ENCODE measurements at places on chromosomes 1 and 21.

GRCh38 chr1:25754470-25755181 lies 45.4 kb upstream of the SELENON start:
- no peak for DNase-seq

- DNase-seq: no peak
Measured at GRCh38 chr1:13587256-13588030, 3.8 kb downstream of the PDPN start.

GRCh38 chr1:100950337-100950736 lies 54.4 kb downstream of the SLC30A7 start:
- no peak for DNase-seq

DNA sequence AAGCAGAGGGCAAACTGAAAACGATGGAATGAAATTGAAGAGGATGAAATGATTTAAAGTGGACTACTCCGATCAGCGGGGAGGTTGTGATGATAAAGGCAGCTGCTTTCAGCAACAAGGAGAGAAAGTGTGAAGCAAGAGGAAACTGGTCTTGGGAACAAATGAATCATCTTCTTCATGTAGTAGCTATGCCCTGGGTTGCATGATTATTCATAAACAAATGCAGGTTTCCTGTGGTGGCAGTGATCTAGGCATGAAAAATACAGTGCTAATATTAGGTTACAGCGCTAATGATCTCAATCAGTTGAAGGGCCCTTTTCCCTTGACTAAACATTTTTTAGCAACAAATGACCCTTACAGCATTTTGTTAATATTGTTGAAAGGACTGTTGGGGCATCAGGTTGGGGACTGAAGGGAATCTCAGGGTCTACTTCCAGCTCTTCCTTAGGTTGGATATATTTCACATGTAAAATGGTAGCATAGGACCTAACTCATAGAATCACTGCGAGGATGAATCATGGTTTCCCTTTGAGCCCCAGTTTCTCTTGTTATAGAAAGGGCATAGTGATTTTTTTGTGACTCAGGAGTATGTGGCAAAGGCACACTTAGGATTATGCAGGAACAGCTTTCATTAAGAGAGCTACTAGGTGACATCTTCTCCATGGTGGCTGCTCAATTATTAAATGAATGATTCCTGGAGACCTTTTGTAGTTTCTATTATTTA lies 1.9 kb upstream of the ZFYVE9 start:
- peak; percentile 3 for DNase-seq

DNA sequence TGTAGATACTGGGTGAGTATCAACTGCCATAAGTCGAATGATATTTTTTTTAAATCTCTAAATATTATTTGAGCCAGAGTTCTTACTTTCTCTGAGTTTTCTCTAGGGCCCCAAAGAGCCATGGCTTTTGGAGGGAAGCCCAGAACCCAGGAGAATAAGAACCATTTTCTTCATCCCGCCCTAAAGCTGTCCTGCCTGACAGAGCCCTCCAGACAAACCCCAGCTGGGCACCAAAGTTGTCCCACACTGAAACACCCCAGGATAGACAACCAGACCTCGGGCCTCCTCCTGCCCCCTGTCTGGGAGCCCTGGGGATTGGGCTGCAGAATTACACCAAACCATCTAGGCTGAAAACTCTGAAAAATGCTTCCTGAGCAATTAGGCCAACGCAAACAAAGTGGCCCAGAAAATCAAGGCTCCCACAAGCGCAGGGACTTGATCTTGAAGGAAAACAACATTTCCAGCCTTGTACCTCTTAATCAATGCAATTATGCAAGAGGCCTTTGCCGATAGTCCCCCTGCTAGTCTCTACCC lies 113.1 kb downstream of the RRAGC start:
- no peak for DNase-seq

- DNase-seq: no peak
Measured at GRCh38 chr1:88441022-88441421, 243.1 kb upstream of the PKN2 start.

GRCh38 chr1:232447125-232447524 lies 182.8 kb downstream of the SIPA1L2 start:
- DNase-seq: no peak

DNA sequence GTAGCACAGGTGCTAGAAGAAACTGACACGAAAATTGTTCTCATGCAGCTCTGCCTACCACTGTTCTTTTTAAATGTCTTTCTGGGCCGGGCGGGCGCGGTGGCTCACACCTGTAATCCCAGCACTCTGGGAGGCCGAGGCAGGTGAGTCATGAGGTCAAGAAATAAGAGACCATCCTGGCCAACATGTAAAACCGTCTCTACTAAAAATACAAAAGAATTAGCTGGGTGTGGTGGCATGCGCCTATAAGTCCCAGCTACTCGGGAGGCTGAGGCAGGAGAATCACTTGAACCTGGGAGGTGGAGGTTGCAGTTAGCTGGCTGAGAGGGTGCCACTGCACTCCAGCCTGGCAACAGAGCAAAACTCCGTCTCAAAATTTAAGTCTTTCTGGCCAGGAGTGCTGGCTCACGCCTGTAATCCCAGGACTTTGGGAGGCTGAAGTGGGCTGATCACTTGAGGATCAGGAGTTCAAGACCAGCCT lies 947 bp upstream of the RIT1 start:
- DNase-seq: no peak

- no peak for DNase-seq
Measured at GRCh38 chr1:156103521-156103947, 11.0 kb upstream of the LMNA start.

DNA sequence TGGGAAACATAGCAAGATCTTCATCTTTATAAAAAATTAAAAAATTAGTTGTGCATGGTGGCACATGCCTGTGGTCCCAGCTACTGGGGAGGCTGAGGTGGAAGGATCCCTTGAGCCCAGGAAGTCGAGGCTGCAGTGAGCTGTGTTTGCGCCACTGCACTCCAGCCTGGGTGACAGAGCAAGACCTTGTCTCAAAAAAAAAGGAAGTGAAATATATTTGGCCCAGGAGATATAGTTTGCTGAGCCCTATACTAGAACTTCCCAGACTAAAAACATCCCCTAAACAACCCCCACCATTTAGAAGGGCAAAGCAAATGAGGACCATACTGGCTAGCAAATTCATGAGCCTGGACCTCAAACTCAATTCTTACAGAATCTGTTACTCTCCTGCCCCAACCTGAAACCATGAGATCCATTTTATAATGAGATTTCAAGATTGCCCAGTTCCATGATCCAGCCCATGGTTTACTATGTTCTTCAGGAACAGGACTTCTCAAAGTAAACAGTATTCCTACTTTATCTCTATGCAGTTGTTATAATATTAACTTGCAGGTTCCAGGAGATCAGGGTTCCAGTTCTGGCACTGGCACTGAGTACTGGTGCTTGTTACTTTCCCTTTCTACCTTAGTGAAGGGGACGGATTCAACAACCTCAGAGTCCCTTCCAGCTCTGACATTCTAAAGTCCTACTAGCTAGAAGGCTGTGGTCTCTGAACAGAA lies 48.9 kb upstream of the TADA1 start:
- no peak for DNase-seq

DNA sequence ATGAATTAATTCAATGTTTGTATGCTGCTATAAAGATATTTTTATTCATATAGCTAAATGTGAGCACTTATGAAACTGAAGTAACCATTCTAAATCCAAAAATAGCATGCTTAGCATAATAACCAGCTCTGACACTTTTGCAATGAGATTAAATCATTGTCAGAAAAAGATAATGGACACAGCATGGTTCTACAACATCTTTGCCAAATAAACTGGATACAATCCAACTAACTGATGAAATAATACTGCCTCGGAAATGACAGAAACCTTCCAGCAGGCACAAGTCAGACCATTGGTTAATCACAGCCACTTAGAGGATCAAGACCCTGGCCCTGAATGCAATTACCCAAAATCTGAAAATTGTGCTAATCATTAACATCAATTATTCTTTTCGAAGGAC lies 592.7 kb upstream of the ADGRL4 start:
- DNase-seq: no peak

DNA sequence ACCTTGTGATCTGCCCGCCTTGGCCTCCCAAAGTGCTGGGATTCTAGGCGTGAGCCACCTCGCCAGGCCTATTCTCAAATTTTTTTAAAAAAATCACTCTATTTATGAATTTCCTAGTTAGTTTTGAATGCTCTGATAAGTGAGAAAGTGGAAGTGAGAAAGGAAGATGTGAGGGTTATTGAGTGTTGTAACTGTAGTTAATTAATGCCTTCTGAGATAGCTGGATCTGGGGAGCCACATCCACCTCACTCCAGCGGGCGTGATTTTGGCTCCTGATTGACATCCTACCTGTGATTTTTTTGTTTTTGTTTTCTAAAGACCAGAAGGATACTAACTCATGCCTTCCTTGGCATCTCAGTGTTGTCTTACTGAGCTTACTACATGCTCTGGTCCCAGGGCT lies 65.6 kb downstream of the ST3GAL3 start:
- DNase-seq: no peak

GRCh38 chr1:40383095-40383487 lies 9.6 kb downstream of the SMAP2 start:
- no peak for DNase-seq

DNA sequence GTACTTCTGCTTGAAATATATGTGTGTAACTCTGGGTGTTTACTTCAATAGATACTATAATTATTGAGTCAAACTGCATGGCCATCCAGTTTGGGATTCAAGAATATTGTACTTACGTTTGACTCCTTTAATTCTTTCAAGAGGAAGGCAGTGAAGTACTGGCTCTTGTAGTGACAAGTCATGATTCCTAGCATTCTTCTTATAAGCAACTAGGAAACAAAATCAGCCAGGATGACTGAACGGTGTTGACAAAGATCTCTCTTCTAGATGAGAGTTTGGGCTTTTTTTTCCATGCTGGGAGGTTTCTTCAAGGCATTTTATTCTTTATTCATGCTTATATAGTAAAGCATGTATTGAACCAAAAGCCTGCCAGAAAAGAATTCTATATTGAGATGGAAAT lies 58.3 kb downstream of the CLEC20A start:
- DNase-seq: no peak

DNA sequence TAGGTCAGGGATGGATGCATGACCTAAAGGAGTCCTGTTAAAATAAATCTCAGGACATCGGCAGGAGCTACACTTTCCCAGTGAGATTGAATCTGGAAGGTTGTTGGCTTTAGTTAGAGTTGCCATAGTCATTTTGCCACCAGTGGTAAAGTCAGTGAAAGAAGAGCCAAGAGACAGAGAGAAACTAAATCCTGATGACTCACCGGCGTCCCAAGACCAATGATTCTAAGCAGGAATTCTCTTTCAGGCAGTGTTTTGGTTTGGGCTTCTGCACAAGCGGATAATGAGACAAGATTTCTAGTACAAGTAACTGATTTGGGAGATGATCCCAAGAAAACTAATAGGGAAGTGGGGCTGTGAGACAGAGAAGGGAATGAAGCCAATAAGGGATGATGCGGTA lies 88.8 kb upstream of the ETS2 start:
- DNase-seq: no peak

GRCh38 chr1:117341123-117341522 lies 26.1 kb upstream of the MAN1A2 start:
- no peak for DNase-seq

- DNase-seq: no peak
Measured at GRCh38 chr1:11072216-11072917, 12.5 kb upstream of the SRM start.

DNA sequence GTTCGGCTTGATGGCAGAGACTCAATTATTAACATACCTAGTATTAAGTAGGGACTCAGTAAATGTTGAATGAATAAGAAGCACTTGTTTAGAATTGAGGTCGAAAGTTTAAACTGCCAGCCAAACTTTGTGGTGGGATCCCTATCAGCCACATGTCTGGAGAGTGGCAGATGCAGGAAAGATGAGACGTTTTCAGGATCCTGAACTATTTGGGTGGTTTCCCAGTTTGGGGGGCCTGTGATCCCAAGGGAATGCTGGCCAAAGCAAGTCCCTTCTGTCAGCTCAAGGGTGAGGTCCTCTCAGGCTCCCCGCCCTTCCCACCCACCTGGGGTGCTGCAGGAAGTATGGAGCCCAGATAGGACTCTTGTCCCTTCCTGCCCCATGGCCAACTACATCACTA lies 38.6 kb downstream of the KCNC4 start:
- no peak for DNase-seq

- no peak for DNase-seq
Measured at GRCh38 chr1:961132-961669, 817 bp downstream of the KLHL17 start.

GRCh38 chr21:45599146-45599581 lies 44.4 kb upstream of the PCBP3 start:
- no peak for DNase-seq

- DNase-seq: no peak
Measured at GRCh38 chr1:178870944-178871343, at the start of gene ANGPTL1. Gene ANGPTL1, minus strand, starts transcription at chr1:178871077. Its CDS starts 5,301 bp downstream, at chr1:178865776.

GRCh38 chr21:29939924-29940275 lies at the start of gene GRIK1:
Gene GRIK1, minus strand, starts transcription at chr21:29939996.
- no peak for DNase-seq

GRCh38 chr21:43645136-43645891 lies 14.0 kb downstream of the HSF2BP start:
- no peak for DNase-seq

DNA sequence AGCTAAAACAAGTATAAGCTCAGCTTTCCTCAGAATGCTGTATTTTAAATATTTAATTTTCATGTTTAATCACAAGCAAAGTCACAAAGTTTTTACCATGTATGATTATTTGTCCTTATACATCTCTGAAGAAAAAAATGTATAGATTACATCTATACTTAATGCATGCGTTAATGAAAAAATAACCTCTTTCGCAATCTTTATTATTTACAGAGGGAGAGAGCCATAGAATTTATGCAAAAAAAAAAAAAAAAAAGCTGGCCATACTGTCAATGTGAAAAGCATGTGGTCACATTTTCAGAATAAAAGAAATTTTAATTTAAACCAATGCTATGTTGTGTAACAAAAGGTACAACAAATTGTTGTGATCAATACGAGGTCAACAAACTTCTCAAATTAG lies 148.2 kb downstream of the AKT3 start:
- no peak for DNase-seq

GRCh38 chr21:45615145-45615711 lies 28.3 kb upstream of the PCBP3 start:
- peak; percentile 46 for DNase-seq

DNA sequence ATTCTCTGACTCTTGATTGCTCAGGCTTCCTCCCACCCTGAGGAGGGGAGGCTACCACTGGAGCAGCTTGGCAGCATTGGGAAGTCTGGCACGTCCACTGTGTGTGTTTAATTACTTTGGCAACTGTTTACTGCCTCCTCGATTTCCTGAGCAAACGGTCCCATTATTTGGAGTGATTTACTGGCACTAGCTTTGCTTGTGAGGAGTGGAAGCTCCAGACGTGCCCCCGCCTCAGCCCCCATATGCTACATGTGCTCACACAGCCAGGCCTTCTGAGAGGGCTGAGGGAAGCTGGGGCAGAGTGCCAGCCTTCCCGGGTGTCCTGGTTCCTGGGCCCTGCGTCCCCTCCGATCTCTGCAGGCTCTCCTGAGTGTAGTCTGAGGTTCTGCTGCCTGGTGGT lies 306.2 kb downstream of the PTPRU start:
- no peak for DNase-seq
